Activated naive CD4-positive, alpha-beta T cell treated with anti-CD3 and anti-CD28 coated beads for 36 hours (primary cell): ENCODE measurements at places on chromosomes 3 and 15.

DNA sequence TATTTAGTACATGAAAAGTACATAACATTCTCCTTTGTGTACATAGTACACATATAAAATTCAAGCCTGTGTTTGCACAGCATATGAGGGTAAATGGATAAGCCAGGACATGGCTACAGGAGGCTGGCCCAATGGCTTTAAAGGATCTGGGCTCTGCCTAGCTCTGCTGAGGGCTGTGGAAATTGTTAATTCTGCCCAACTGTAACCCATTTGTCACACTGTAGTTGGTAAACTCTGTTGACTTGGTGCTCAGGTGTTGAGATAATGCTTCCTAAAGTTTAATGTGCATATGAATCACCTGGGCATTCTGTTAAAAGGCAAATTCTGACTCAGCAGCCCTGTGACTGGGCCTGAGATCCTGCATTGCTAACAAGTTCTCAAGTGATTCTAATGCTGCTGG is 196.5 kb upstream of the ZPLD1 start:
- H3K4me3 ChIP-seq, result no peak overlapping the region
- H3K36me3 ChIP-seq, result no peaks in the 10 kb centered on the region
- H3K27me3 ChIP-seq, result no peaks in the 10 kb centered on the region
- H3K4me1 ChIP-seq, result no peaks in the 10 kb centered on the region
- DNase-seq, result no peak
- H3K27ac ChIP-seq, result no peak overlapping the region

DNA sequence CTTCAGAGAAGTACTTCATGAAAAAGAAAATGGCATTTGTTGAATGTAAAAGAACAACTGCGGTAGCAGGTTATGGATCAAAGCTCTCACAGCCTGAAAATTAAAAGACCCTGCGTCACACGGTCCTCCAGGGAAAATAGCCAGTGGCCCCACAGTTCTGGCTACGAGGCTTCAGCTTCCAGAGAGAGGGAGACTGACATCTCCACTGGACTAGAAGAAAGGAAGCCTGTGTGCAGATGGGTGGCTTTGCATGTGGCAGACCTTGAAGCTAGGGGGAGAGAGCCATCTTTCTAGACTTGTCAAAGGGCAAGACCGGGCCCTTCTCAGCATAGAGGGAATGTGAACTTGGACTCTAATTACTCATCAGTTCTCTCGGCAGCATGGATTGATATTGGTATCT is 159.4 kb downstream of the SLCO3A1 start:
- DNase-seq, result no peak
- no peak overlapping the region for H3K27ac ChIP-seq

DNA sequence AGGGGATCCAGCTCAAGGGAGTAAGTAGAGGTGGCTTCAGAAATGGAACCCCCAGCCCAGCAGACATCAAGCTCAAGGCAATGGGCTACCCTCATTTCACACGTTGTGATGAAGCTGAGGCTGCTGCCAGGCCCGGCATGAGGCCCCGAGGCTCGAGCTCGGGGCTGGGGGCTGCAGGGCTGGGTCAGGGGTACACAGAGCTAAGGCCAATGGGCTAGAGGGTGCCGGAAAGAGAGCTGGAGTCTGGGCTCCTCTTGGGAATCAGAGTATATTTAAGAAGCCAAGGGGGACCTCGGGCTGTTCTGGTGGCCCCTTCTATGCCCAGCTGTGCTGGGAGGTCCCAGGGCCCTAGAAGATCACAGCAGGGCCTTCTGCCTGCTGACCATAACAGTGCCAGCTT is 7.4 kb downstream of the PRSS50 start:
- H3K4me3 ChIP-seq, result no peak overlapping the region
- H3K36me3 ChIP-seq, result no peaks in the 10 kb centered on the region
- no peak for DNase-seq
- H3K27me3 ChIP-seq, result no peaks in the 10 kb centered on the region
- no peak overlapping the region for H3K27ac ChIP-seq

DNA sequence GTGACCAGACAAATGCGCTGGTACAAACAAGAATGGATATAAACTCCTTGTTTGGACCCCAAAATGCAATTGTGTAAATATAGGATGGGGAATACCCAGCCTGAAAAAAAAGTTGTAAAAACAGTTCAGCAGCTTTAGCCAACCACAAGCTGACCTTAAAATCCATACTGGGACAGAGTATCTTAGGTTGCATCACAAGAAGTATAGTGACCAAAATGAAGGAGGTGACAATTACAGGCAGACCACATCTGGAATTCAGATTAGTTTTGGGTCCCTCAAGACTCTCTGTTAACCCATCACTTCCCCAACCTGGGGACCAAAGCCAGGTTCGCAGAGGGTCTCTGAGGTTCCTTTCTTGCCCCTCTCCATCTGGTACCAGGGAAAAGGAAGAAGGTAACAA is 115.9 kb upstream of the PRR20G start:
- no peaks in the 10 kb centered on the region for H3K36me3 ChIP-seq
- H3K4me1 ChIP-seq, result no peaks in the 10 kb centered on the region
- H3K27ac ChIP-seq, result no peak overlapping the region
- no peak overlapping the region for H3K4me3 ChIP-seq

GRCh38 chr3:182912474-182912873 is 67.9 kb downstream of the DCUN1D1 start:
- H3K4me1 ChIP-seq, result peaks cover 52% of the 10 kb centered on the region
- H3K27me3 ChIP-seq, result no peaks in the 10 kb centered on the region
- DNase-seq, result no peak
- peaks cover 12% of the 10 kb centered on the region for H3K36me3 ChIP-seq
- no peak overlapping the region for H3K27ac ChIP-seq
- H3K4me3 ChIP-seq, result no peak overlapping the region
